ENCODE measurements at places on chromosomes 2 and 18. TPM values are rescaled to one million over a fixed set of nuclear protein-coding genes. Genes with fewer than 3 reads are reported as not detected.
A peak's percentile ranks its signal among the peaks of the same experiment; 100 is the strongest.

Gene CRYGA
- not detected for polyA plus RNA-seq

Gene CRIM1
- 1.3 TPM for polyA plus RNA-seq

Gene ZNF521
- polyA plus RNA-seq = not detected

Gene POTEI
- not detected for polyA plus RNA-seq

Gene MARCO
- not detected for polyA plus RNA-seq

Gene CYP27A1
- 0.53 TPM for polyA plus RNA-seq

Gene ZNF236
- polyA plus RNA-seq = 8.4 TPM

Gene SERTAD2
- polyA plus RNA-seq = 6.1 TPM

- DNase-seq = no peak
Measured at GRCh38 chr18:50986360-50987087, 18.7 kb downstream of the ELAC1 start.

DNA sequence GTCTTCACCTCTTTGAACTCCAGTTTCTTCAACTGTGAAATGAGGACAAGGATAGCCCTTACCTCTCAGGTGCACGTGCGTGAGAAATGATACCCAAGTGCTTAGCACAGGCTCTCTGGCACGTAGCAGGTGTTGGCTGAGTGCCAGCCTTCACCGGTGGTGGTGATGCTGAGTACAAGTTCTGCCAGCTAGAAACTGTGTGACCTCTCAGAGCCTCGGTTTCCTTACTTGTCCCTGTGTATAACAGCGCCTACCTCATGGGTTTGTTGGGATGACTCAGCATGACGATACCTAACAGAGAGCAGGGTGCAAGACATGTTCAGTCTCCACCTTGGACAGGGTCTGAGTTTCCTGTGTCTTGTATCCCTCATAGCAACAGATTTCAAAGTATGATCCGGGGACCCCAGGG lies 205.1 kb downstream of the TNS1 start:
- no peak for DNase-seq

DNA sequence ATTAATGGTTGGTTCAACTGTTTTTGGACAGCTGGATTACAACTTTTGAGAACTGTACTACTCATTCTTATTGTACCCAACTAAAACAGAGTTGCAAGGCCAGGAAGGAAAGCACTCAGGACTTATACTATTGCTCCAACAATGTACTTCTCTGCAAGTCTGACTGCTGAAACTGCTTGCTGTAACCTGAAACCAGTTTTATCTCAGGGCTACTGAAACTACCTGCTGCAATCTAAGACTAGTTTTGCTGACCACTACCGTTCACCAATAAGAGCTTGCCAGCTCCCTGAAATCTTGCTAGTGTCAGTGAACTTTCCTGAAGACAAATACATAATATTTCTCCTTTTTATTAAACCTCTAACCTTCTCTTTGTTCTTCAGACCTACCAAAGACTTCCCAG lies 157.3 kb downstream of the CDCA7 start:
- no peak for DNase-seq

- no peak for DNase-seq
Measured at GRCh38 chr2:233414777-233415570, 60.7 kb downstream of the DGKD start.

DNA sequence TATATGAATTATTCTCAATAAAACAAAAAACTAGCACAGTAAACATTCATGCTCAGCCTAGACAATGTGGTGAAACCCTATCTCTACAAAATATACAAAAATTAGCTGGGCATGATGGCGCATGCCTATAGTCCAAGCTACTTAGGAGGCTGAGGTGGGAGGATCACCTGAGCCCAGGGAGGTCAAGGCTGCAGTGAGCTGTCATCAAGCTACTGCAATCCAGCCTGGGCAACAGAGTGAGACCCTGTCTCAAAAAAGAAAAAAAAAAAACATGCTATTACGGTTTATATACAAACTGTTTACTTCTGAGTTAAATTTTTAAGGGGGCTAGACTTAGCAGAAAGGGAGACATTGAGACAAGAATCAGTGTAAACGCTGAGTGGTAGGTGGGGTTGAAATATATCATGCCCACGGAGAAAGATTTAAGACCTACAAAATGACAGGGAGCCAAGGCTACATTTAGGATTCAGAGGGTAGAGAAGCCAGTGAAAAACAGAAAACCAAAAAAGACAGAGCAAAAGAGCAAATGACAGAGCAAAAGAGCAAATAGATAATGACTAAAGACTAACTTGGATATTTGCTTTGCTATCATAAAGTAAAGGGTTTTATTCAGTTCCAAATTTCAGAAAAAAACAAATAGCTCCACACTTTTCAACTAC lies 7.5 kb downstream of the TTC32 start:
- no peak for DNase-seq

DNA sequence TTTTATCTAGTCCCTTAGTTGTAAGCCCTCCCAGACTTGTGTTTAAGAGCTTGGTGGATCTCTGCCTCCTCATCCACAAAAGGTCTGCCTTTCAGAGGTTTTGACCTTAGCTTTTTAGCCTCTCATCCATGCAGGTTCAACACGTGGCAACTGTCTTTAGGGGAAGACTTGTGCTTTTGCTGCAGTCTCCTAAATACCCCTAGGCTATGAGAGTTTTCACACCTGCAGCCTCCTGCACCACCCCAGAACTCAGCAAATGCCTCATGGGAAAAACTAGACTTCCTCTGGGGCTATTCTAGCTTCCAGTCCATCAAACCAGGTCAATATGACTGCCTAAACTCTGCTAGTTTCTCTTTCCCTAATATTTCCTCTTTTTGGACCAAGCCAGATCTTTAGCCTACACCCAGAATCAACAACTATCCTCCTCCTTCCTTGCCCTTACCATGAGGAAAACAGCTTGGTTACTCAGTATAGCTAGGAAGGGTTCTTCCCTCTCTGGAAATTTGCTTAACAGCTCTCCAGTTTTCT lies 132.3 kb upstream of the RIOK3 start:
- no peak for DNase-seq

GRCh38 chr18:79685281-79685680 lies 5.7 kb downstream of the CTDP1 start:
- no peak for DNase-seq

DNA sequence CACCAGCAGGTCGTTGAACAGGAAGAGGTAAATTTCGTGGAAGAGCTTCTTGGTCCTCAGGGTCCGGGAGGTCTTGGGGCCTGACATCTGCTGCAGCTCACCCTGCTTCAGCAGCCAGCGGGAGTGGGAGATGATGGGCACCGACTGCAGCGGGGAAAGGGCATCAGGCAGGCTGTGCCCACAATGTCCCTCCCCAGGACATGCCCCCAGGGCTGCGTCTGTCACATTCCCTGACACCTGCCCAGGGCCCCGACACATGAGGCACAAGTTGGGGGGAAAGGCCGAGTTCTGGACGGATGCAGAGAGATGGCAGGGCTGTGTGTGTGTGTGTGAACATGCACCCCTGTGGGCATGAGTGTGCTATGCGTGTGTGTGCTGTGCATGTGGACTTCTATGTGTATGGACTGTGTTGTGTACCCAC lies 13.9 kb downstream of the SNORC start:
- no peak for DNase-seq

DNA sequence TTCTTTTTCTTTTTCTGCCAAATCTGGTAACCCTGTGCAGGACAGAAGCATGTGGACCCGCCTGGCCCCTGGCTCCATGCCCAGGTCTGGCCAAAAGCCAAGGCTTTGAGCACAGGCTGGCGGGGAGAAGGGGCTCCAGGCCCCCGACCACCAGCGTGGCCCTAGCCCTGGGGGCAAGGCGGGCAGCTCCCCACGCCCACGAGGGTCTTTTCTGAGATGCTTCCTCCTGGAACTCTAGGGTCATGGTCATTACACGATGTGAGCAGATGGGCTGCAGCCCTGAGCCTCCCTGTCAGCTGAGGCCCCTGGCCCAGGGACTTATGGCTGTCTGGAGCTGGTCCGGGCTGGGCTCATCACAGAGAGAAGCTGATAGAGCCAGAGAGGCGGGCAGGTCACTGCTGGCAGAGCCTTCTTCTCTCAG lies 5.7 kb upstream of the OTOS start:
- no peak for DNase-seq

GRCh38 chr2:15377202-15377601 lies 183.9 kb downstream of the NBAS start:
- DNase-seq = no peak

- peak; percentile 50 for DNase-seq
Measured at GRCh38 chr2:207167099-207167923, 1.6 kb upstream of the KLF7 start.

DNA sequence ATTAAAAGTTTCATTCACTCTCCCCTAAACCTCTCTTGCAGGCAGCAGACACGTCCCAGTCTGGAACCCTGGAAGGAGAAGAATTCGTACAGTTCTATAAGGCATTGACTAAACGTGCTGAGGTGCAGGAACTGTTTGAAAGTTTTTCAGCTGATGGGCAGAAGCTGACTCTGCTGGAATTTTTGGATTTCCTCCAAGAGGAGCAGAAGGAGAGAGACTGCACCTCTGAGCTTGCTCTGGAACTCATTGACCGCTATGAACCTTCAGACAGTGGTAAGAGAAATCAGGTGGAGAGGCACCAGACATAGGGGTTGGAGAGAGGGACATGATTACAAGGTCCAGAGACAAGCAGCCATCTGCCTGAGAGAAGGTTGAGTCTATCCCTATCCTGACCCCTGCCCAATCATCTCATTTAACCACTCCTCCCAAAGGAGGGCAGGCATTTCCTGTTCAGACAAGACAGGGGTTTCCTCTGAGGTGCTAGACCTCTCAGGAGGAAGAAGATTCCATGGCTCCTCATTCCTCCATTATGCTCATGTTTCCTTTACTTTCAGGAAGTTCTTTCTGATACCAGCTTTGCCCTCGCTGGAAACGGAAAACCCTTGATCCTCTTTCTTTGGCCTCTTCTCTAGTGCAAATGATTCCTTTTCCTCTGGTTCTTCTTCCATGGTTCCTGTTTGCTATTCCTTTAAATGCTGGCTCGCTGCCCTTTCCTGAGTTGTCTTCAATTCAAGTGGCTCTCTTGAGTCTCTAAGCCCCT lies 15.1 kb downstream of the PLCD4 start:
- no peak for DNase-seq

DNA sequence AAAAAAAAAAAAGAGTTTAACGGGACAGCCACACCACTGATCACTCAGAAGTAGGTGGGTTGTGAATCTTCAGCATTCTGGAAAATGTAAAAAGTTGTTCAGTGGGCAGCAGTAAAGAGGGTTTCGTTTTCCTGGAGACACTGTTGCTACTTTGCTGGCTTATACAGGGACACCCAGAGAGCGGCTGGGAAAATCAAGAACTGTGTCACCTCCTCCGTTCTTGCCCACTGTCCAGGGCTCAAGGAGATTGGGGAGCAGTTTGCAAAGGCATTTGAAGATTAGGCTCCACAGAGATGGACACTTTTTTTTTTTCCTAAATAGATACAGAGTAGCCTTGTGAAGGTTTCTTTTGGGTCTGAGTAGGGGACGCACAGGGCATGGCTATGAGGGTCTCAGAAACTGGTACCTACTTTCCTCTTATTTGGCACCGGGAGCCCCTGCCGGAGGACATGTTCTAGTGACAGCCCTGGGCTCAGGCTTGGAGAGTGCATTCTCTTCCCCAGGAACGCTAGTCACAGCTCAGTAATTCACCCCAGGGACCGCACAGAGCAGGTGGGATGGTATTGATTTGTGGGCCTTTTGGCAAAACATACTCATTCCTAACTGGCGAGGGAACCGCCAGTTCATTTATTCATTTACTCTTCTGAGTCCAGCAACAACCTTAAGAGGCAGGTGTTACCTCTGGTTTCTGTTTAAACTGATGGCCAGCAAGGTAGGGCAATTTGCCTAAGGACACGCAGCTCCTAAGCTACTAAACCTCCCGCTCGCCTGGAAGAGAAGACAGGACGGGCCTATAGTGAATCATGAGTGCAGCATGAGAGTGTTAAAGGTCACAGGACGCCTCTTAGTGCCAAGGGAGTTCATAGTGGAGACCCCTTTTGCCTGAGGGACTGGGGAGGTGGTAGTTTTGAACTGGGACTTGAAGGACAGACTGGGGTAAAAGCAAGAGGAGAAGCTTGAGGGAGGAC lies 53.1 kb downstream of the HPCAL1 start:
- DNase-seq = no peak

DNA sequence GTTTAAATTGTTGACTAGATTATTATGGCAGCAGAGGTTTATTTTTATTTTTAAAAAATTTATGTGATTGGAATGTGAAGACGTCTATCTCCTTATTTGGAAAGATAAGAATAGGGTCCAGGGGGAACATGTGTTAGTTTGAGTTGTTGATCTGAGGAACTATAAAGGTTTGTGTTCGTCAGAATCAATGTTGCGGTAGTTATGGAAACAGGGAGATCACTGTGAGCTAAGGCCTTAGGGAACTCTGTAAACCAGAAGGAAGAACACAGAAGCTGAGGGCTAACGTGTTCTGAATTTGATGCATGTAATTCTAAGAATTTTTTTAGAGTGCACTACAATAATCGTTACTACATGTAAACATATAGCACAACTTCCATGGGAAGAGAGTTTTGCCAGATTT lies 168.5 kb upstream of the ZSWIM2 start:
- DNase-seq = no peak

GRCh38 chr2:55087936-55088335 lies 37.7 kb upstream of the RTN4 start:
- DNase-seq = no peak

- DNase-seq = no peak
Measured at GRCh38 chr18:24922491-24922890, 429.5 kb downstream of the ZNF521 start.

- no peak for DNase-seq
Measured at GRCh38 chr2:237720444-237720843, 78.1 kb upstream of the RBM44 start.

DNA sequence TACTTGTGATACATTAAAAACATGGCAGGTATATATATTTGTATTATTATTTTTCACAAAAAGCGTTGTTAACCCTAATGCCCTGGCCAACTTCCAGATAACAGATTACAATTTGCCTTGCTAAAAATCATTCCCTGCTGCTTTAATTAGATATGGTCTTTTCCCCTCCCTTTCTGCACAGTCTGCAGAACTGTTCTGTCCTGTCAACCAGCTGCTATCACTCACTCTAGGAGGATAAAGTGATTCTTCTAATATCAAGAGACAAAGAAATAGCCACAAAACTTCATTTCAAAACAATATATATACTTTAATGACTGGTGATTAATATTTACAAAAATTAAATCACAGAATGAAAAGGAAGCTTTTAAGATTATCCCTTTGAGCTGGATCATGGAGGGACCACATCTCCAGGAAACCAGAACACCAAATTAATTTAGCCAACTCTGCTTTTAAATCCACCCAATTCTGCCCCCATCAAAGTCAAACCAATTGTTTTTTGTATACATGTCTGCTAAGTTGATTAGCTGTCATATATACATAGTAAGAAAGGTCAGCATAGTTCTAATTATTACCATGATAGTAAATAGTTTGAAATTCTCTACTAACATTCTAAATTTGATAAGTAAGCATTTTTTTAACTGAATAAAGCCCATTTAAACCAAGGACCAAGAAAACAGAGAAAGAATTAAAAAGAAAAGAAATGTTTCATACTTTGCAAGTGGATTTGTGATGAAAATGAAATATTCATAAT lies 55.7 kb downstream of the RND3 start:
- DNase-seq = no peak

DNA sequence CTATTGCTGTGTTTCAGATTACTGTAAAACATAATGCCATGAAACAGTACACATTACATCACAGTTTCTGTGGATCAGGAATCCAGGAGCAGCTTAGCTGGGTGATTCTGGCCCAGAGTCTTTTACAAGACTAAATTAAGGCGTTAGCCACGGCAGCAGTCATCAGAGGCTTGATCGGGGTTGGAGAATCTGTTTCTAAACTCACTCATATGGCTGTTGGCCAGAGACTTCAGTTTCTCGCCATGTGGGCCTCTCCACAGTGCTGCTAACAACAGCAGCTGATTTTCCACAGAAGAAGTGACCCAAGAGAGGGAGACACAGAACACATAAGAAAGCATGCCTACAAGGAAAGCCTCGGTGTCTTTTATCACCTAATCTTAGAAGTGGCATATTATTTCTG lies 89.2 kb upstream of the MYO3B start:
- DNase-seq = no peak

GRCh38 chr2:86512034-86512433 lies 51.2 kb downstream of the CHMP3 start:
- DNase-seq = no peak
